ENCODE measurements at places on chromosomes 1 and 21.

DNA sequence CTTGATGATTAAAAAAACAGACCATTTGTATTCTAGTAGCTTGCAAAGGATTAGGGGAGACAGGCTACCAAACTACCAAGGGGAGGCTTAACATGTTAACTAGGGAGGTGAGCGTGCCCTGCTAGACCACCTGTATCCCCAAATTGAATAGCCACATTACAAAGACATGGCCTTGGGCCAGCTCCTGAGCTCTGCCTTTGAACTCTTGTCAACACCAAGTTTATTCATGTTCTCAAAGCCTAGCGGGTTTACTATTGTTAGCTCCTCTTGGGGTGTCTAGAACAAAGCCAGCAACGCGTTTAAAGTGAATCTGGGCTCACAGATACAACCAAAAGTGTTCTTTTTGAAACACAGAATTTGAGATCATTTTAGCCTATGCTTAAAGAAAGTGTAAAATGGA lies 36.3 kb downstream of the SMYD2 start:
- DNase-seq = no peak

DNA sequence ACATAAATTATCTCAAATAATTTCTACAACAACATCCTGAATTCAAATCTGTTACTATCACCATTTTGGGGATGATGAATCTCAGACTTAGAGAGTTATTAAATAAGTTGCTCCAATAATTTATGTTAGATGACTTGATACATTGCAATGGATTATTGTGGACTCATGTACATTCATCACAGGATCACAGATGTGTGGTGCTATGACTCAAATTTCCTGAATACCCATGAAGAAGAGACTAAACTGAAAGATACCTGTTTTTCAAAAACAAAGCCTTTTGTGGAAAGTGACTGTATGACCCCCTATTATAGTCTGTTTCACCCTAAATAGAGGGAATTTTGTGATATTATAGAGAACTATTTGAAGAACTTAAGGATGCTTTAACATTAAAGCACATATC lies 315.0 kb downstream of the PLA2G4A start:
- no peak for DNase-seq

GRCh38 chr1:39825432-39825941 lies 36.8 kb upstream of the BMP8B start:
- no peak for DNase-seq

- no peak for DNase-seq
Observed at GRCh38 chr21:31396399-31396798, 52.3 kb upstream of the TIAM1 start.

All from stimulated activated naive CD8-positive, alpha-beta T cell treated with anti-CD3 and anti-CD28 coated beads, Interleukin-15, amount 100 ng/mL, for 72 hours (primary cell).